ENCODE measurements at places on chromosomes 7 and 10.

- DNase-seq = no peak
These were observed 25.5 kb downstream of the IL15RA start for GRCh38 chr10:5951721-5952407.

DNA sequence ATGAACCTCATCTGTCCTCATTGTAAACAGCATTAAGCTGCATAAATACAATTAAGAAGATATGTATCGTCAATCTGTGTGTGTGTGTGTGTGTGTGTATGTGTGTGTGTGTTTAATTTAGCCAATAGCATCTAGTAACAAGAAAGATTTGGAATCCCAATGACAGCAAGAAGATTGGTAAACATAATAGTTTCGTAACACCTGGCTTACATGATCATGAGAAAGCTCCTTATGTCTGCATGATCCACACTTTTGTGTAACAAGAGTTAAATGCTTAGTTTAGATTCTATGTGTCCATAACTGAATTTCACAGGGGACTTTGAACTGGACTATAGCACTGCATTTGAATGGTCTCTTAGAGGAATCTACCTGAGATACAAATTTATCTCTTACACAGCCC, 191.0 kb upstream of the BET1 start:
- DNase-seq = no peak

- no peak for DNase-seq
These were observed 6.9 kb upstream of the HYCC1 start for GRCh38 chr7:23020742-23021401.

DNA sequence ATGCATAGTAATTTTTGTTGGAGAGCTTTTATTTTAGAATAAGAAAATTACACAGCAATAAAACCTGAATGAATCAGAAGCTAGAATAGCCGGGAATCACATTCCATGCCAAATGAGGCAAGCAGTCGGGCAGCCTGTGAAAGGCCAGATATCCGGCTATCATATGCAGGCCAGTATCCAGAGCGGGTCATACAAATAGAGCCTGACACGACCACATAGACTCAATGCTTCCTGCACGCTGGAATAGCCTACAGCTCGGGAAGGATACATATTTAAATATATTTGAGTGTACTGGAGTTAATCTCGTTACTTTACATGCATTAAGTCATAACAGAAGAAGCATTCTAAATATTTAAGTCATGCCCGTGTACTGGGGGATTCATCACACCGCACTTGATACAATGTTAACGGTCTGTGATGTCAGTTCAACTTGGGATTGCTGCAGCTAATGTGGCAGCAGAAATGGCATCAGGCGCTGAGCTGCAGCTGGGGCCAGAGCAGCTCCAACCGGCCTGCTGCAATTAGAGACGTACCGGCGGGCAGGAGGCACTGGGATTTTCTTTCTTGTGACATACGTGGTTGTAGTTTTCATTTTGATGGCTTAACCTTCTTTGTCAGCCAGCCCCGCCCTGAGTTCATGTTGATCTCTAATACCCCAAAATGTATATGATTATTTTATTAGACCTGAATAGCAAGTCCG, 112.0 kb downstream of the EBF3 start:
- DNase-seq = no peak

DNA sequence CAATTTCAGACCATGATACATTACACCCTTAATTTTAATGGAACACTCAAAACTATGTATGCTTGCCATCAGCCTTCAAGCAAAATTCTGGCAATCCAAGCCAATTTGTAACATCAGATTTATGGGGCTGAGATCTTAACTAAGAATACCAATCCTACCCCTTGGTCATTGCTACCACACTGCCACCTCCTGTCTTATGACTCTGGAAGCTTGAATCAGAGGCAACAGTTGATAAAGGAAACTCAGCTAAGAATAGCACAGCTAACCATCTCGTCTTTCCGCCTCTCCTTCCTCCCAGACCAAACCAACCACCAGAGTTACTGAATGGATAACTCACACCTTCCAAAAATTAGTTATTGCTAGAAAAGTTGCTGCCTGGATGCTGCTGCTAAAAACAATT, 7.4 kb downstream of the IGF2BP3 start:
- peak; percentile 31 for DNase-seq

DNA sequence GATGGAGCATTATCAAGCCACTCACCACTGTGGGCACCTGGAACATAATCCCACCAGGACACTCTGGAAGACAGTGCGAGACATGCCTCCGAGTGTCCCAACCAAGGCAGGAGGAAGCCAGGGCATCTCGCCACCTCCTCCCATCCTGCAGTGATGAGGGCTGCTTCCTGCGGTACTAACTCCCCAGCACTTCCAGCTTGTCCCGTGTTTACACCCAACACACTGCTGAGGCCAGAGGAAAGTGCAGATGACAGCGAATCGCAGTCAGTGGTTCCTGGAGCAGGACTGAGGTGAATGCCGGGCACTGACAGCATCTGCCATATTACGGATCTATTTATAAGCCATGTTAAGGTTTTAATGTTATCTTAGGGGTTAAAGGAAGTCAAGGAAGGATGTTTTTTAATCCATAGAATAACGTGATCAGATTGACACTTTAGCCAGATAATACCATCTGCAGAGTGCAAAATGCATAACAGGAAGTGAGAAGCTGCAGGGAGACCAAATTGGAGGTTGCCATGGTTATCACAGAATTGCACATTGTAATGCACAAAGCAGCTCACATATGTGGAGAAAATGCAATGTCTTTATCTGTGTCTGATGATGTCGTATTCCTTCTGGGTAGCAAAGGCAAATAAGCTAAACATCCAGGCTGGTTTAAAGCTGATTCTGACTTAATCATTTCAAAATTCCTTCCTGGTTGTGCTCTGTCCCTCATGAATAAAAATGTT, 314.1 kb upstream of the C7orf33 start:
- no peak for DNase-seq

- no peak for DNase-seq
These were observed 108.2 kb downstream of the CHRM2 start for GRCh38 chr7:136976504-136977251.

- DNase-seq = no peak
These were observed 164.7 kb upstream of the HPS1 start for GRCh38 chr10:98611436-98611835.

DNA sequence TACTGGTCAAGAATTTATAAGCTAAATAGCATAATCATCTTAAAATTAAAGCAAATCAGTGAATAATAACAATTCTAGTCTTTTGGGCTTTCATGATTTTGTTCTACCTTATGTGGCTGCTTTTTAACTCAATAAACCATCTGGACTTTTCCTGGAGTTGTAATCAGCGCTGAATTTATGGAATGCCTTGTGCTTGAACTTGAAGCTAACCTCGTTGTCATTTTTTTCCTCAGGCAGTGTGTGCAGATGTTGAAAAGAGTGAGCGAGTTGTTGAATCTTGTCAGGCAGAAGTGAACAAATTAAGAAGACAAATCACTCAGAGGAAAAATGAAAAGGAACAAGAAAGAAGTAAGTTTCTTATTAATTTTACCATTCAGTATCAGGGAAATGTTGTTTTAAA, 29.5 kb downstream of the ABRAXAS2 start:
- no peak for DNase-seq

- no peak for DNase-seq
These were observed 81.9 kb downstream of the CHST15 start for GRCh38 chr10:124011464-124011863.

DNA sequence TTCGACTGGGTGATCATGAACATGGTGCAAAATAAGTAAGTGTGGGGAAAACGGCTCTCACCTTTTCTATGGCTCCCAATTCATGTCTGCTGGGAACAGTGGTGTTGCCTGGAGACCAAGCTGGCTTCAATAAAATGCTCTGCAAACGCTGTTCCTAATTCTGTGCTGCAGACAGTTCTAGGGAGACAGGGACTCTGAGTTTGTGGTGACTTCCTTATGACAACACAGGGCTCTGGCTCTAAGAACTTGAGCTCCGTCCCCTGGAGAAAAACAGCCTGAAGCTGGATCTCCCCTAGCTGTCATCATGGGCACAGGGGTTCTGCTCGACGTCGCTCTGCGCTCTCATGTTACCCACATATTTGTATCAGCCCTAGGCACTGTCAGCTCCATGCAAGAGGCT, 61.0 kb upstream of the INSYN2A start:
- no peak for DNase-seq

All from tibial nerve (tissue), 4 donors.